ENCODE measurements at places on chromosomes 4 and X. TPM values are rescaled to one million over a fixed set of nuclear protein-coding genes. Genes with fewer than 3 reads are reported as not detected.

Gene RAB41
- not detected for total RNA-seq

Gene LNX1
- total RNA-seq: 46.6 TPM

Gene PALLD
- 77.1 TPM for total RNA-seq

Gene ENOPH1
- total RNA-seq: 32.0 TPM

Gene CASP3
- 14.6 TPM for total RNA-seq

All from suprapubic skin (tissue), 4 donors.